Neural crest cell (in vitro differentiated cells): ENCODE measurements at places on chromosomes 7 and 10.
A peak's percentile ranks its signal among the peaks of the same experiment; 100 is the strongest.

DNA sequence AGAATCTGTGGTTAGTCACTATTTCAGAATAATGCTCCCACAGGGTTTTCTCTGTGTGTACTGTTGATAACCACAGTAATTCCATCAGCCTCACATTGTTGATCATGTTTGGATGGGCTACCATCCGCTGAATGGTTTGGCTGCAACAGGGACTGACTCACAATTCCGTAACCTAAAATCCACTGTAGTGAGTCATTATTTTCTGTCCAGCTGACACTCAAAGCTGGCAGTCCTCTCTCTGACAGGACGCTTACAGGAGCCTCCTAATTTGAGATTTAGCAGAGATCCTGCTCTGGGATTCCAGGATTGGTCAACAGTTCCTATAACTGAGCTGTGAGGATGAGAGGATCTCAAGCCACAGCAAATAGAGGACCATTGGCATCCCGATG, 32.7 kb downstream of the VWA2 start:
- no peaks in the 10 kb centered on the region for H3K4me1 ChIP-seq
- H3K27me3 ChIP-seq: peaks cover 2% of the 10 kb centered on the region
- no peaks in the 10 kb centered on the region for H3K36me3 ChIP-seq
- no peak overlapping the region for H3K27ac ChIP-seq
- H3K4me3 ChIP-seq: no peak overlapping the region
- DNase-seq: no peak

DNA sequence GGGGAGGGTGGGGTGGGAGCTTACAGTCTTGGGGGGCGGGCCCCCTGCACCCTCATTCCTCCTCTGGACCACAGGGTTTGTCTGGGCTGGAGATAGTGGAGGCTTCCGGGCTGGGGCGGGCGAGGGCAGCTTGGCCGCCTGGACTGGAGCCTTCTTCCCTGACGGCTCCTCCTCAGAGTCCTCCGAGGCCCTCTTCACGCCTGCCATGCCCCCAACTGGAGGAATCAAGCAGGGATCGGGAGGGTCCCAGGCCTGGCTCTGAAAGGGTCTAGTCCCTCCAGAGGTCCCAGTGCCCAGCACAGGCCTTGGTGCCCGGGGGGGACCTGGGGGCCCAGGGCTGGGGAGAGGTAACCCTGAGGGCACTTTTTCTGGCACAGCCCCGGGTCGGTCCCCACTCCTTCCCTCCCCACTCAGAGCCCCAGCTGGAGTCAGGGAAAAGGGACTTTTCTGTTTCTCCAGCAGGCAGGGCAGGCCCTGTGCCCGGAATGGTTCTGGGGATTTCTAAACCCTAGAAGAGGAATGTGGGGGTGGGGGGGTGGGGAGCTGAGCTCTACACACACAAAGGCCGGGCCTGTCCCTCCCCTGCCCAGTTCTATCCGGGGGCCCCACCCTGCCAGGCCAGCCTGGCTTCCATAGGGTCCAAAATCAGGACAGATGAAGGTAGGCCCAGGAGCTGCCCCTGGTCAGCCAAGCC, 11.6 kb downstream of the MICALL2 start:
- H3K4me1 ChIP-seq: peaks cover 11% of the 10 kb centered on the region
- H3K36me3 ChIP-seq: no peaks in the 10 kb centered on the region
- H3K27me3 ChIP-seq: no peaks in the 10 kb centered on the region
- no peak for DNase-seq
- H3K27ac ChIP-seq: no peak overlapping the region

DNA sequence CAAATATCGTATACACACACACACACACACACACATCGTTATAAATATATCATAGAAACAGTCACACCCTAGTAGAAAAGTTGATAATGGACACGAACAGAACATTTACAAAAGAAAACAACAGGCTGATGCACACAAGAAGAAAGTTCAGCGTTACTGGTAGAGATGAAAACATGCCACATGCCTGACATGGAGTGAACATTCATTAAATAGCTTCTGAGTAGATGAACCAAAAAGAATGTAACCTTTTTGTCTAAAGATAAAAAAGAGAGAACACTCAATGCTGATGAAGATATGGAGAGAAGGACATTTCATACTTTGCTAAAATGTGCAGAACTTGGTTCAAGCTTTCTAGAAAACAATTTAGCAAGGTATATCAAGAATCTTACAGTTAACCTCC, 173.4 kb upstream of the KLF14 start:
- no peak overlapping the region for H3K27ac ChIP-seq
- H3K36me3 ChIP-seq: no peaks in the 10 kb centered on the region
- peaks cover 20% of the 10 kb centered on the region for H3K4me1 ChIP-seq
- H3K4me3 ChIP-seq: no peak overlapping the region

DNA sequence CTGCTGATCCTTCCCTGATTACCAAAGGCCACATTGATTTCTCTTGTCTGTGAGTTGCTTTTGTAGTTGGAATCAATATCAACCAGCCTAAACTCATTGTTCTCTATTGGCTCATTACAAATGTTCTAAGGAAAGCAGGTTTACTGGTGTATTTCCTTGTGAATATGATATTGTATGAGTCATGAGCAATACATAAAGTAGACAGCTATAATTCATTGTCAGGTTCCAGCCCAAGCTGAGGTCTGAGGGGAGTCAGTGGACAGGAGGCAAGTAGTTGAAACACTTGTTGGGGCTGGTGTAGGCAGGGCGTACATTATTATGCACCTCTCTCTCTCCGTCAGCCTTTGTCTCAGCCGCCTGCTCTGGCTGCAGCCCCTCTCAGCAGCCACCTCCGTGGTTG, 451.7 kb downstream of the IPMK start:
- H3K4me1 ChIP-seq: no peaks in the 10 kb centered on the region
- H3K27me3 ChIP-seq: peaks cover 3% of the 10 kb centered on the region
- no peaks in the 10 kb centered on the region for H3K36me3 ChIP-seq
- no peak overlapping the region for H3K4me3 ChIP-seq
- H3K27ac ChIP-seq: no peak overlapping the region

GRCh38 chr10:64726466-64726865, 1205.3 kb downstream of the REEP3 start:
- H3K27me3 ChIP-seq: no peaks in the 10 kb centered on the region
- H3K36me3 ChIP-seq: no peaks in the 10 kb centered on the region
- no peaks in the 10 kb centered on the region for H3K4me1 ChIP-seq
- no peak for DNase-seq
- H3K4me3 ChIP-seq: no peak overlapping the region

DNA sequence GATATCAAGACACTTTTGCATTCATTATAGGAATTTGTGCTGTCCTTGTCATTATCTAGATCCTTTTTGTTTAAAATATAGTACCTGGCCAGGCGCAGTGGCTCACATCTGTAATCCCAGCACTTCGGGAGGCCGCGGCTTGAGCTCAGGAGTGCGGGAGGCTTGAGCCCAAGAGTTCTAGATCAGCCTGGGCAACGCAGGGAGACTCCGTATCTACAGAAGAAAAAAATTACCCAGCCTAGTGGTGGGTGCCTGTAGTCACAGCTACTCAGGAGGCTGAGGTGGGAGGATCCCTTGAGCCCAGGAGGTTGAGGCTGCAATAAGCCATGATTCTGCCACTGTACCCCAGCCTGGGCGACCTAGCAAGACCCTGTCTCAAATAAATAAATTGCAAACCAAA, 621 bp upstream of the MORN4 start:
- no peaks in the 10 kb centered on the region for H3K36me3 ChIP-seq
- peaks cover 15% of the 10 kb centered on the region for H3K4me1 ChIP-seq
- H3K4me3 ChIP-seq: peak overlapping the region; percentile 94

- no peak overlapping the region for H3K27ac ChIP-seq
- H3K4me3 ChIP-seq: no peak overlapping the region
- no peaks in the 10 kb centered on the region for H3K27me3 ChIP-seq
- no peak for DNase-seq
- H3K4me1 ChIP-seq: peaks cover 36% of the 10 kb centered on the region
Measured at GRCh38 chr7:121385800-121386179, 10.3 kb downstream of the FAM3C start.

DNA sequence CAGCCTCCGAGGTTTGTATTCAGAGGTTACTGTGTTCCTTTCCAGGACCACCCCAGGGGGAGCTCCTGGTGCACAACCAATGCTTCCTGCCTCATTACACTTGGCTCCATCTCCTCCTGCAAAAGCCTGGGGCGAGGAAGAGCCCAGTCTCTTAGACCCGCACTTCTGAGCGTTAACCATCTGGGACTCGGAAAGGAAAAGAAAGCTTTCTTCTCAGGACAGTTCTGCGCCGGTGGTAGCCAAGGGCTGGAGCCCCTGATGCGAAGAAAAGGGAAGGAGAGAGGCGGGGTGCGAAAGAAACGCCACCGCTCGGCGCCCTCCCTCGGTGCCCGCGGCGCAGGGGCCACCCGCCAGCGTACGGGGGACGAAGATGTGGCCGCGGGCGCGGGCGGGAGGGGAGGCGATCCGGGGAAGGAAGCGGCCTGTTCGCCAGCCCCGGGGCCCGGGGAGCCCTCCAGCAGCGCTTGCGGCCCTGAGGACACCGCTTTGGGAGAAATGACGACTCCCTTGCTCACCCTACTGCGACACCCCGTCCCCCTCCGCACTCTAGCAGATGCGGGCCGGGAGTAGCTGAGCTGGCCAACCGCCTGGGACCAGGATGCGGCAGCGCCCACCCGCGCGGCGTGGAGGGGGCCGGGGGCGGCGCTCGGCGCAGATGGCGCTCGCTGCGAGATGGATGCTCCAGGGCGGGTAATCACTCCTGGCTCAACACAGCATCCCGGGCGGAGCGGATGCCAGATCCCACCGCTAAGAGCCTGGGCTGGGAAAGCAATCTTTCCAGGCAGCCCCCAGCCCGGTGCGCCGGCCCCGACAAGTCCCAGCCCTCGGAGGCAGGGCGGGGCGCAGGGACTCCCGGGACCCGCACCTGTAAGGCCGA, 1.3 kb downstream of the NRCAM start:
- peaks cover 47% of the 10 kb centered on the region for H3K4me1 ChIP-seq
- H3K4me3 ChIP-seq: peak overlapping the region; percentile 98
- peaks cover 46% of the 10 kb centered on the region for H3K27me3 ChIP-seq

GRCh38 chr7:45570797-45571196, 3.4 kb upstream of the ADCY1 start:
- H3K27ac ChIP-seq: no peak overlapping the region
- peaks cover 52% of the 10 kb centered on the region for H3K27me3 ChIP-seq
- DNase-seq: no peak
- peaks cover 7% of the 10 kb centered on the region for H3K4me1 ChIP-seq
- no peak overlapping the region for H3K4me3 ChIP-seq

- no peaks in the 10 kb centered on the region for H3K4me1 ChIP-seq
- no peak overlapping the region for H3K27ac ChIP-seq
- H3K36me3 ChIP-seq: no peaks in the 10 kb centered on the region
- DNase-seq: no peak
- no peaks in the 10 kb centered on the region for H3K27me3 ChIP-seq
Measured at GRCh38 chr10:18345308-18345707, 205.1 kb downstream of the CACNB2 start.

- H3K27ac ChIP-seq: no peak overlapping the region
- peaks cover 24% of the 10 kb centered on the region for H3K4me1 ChIP-seq
- DNase-seq: no peak
- no peaks in the 10 kb centered on the region for H3K27me3 ChIP-seq
- no peaks in the 10 kb centered on the region for H3K36me3 ChIP-seq
- no peak overlapping the region for H3K4me3 ChIP-seq
Measured at GRCh38 chr7:158003441-158004122, 584.0 kb downstream of the PTPRN2 start.

DNA sequence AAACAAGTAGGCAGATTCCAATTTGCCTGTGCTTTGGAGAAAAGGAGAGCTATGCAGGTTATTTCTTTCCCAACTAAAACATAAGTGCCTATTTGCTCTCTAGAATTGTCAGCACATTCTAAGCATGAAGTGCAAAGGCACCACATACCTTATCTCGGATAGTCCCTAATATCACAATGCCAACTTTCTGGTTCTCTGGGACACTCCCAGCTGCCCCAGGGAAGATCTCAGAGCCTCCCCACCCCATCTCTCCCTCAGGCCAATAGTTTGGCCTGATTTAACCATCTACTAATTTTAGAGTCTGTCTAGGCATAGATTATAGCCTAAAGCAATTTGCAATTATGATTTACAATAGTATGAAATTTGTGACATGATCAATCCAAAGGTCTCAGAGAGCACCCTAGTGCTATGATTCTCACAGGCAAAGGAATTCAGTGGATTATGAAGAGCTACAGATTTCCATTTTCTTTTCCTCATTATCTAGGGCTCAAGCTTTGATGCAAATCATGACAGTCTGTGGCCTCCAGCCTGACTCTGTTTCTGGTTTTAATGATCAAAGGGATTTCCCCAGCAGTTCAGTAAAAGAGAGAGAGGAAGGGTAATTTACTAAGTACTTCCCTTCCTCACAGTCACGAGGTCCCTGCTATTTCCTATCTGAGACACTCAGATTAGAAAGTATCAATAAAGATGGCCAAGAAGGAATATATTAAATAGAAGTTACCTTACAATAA, 29.0 kb upstream of the IL6 start:
- no peaks in the 10 kb centered on the region for H3K27me3 ChIP-seq
- peaks cover 3% of the 10 kb centered on the region for H3K4me1 ChIP-seq
- no peak overlapping the region for H3K4me3 ChIP-seq
- no peaks in the 10 kb centered on the region for H3K36me3 ChIP-seq
- no peak for DNase-seq
